ENCODE measurements at places on chromosomes 1 and 21.

GRCh38 chr1:154586641-154587040, 19.1 kb downstream of the CHRNB2 start:
- no peak for DNase-seq

- peak; percentile 80 for DNase-seq
Observed at GRCh38 chr1:1079408-1080121, 5.5 kb upstream of the RNF223 start.

- peak; percentile 0 for DNase-seq
Observed at GRCh38 chr1:69055194-69055593, 512.5 kb upstream of the LRRC7 start.

GRCh38 chr1:27563341-27563590, 40.7 kb downstream of the AHDC1 start:
- no peak for DNase-seq

- DNase-seq: peak; percentile 57
Observed at GRCh38 chr1:27071049-27071416, 58.4 kb upstream of the TENT5B start.

DNA sequence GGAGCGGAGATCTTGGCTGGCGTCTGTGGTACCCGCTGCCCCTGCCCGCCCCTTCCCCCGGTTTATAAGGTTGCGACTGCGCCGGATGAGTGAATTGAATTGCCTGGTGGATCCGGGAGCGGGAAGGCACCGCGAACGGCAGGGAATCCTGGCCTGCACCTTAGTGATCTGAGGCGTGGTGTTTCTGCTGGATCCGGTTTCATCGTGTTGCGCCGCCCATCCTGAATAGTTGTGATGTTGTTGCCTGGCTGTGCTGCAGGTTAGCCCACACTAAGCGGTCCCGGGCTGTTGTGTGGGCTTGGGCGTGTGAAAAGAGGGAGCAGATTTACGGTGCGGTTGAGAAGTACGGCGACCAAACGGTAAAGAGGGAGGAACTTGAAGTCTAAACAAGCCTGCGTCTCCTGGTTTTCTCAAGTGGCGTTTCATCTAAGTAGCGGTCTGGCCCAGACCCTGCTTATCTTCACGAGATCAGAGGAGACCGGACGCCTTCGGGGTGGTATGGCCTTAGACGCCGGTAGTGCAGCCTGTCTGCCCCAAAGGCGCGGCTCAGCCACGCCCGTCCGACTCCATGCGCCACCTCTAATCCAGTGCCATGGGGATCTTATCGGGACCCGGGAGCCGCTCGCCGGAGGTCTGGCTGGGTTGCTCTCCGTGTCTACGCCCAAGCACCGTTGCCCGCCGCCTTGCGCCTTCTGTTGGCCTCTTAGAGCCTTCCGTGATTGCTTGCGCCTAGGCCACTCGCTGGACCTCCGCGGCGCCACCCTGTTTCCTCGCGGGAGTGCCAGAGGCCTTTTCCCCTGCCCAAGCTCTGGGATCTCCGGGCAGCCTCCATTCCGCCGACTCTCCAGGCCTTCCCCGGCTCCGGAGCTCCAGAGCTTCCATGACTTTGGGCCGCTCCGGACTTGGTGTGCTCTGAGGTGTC, 87.5 kb upstream of the RHOU start:
- DNase-seq: peak; percentile 57

GRCh38 chr1:202029171-202029665, 18.8 kb downstream of the ELF3 start:
- DNase-seq: peak; percentile 76

DNA sequence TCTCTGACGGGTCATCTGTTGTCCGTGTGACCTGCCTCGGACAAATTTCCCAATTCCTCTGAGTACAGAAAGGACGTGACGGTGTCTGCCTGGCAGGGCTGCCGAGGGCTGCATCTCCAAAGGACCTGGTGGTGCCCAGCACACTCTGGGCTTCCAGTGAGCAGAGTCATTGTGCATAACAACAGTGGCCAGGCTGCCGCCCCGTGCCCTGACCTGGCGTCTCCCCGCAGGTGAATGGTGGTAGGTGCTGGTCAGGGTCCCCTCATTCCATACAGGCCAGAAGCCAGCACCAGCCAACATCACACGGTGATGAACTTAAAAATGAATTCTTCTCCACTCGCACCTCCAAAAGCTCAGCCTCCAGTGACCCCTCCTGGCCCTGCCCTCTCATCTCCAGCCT, 28.2 kb downstream of the PRDM16 start:
- DNase-seq: no peak

- no peak for DNase-seq
Observed at GRCh38 chr1:41462680-41463004, 21.8 kb downstream of the EDN2 start.

GRCh38 chr1:225768662-225769426, 8.8 kb upstream of the SRP9 start:
- DNase-seq: no peak

- DNase-seq: no peak
Observed at GRCh38 chr1:196660272-196660671, 8.4 kb downstream of the CFH start.

DNA sequence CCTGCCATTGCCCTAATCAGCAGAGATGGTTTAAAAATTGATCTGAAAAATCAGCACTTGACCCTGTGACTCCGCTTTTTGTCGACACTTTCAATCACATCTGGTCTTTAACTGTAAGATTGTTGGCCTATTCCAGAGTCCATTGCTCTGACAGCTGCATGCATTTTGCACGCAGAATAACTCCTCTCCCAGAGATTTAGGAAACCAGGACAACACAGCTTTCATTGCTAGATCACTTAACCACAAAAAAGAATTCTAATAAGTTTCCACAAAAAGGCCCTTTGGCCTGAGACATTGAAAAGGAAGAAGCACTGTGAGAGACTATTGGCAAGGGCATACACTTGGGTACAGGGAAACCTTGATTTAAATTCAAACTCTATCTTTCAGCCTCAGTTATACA, 373.1 kb downstream of the TGFB2 start:
- DNase-seq: peak; percentile 67

DNA sequence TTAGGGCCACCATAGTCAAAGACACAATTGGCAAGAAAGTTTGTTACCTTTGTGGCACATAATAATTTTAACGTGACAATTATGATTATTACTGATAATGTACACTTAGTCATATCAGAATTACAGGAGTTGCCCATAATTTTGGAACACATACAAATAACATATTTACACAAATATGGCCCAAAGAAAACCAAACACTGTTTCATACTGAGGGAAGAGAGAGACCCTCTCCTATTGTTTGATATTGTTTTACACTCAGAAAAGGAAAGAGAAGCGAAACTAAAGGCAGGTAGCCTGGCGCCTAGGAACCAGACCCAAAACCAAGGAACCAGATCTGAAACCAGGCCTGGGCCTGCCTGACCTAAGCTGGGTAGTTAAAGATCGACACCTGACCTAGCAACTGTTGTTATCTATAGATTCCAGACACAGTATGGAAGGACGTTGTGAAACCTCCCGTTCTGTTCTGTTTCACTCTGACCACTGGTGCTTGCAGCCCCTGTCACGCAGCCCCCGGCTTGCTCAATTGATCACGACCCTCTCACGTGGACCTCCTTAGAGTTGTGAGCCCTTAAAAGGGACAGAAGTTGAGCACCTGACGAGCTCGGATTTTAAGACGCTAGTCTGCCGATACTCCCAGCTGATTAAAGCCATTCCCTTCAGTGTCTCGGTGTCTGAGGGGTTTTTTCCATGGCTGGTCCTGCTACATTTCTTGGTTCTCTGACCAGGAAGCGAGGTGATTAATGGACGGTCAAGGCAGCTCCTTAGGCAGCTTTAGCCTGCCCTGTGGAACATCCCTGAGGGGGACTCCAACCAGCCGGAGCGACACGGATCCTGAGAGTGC, 27.9 kb downstream of the C1orf115 start:
- no peak for DNase-seq

DNA sequence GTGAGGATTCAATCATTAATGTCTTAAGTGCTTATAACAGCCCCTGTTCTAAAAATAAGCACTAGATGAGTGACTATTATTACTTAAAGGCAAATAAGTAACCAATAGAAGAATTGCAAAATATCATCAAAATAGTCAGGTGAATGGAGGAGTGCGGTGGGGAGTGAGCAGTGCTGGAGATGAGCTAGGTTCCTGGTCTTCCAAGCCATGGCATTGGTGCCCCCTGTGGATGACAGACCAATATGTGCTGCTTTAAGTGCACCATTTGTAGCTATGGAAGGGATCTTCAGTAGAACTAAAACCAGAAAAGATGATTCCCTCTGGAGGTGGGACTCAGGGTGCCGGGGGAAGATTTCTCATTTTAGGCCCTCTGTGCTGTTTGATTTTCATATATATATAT, 46.1 kb upstream of the SLC30A1 start:
- peak; percentile 49 for DNase-seq

DNA sequence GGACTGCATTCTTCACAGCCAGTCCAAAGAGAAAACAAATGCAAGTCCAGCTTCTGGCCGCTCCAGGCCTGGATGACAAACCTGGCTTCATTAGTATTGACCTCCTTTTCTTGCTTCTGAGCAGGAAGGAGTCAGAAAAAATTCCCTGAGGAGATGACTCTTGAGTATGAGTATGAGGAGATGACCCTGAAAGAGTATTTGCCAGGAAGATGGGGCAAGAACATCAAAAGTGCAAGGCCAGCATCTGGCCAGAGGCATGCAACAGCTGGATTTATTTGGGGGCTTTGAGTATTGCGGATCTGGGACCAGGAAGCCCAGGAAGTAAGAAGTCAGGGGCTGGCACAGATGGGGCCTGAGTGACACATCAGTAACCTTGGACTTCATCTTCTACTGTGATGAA, 113.9 kb downstream of the GLIS1 start:
- DNase-seq: peak; percentile 57

DNA sequence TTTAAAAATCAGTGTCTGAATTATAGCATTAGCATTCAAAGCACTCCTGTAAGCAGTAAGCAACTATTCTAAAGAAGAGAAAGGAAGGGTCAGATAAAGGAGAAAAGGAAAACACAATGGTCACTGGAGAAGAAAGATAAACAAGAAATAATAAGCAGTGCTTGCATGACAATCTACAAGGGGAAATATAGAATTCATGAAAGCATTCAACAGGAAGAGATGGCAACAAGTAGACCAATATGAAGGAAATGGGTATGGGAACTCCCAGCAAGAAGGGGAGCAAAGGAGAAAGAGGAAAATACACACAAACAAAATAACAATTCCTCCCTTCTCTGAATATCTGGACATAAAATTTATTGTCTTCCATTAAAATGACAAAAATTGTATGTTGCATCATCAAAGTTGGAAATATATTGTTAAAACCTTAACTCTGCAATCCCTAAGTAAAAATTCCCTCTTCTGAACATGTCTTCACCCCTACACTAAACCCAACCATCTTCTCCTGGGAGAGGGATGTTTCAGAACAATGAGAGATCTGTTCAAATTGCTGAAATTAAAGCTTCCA, 206.3 kb upstream of the SAMSN1 start:
- no peak for DNase-seq

GRCh38 chr1:85033221-85033620, 15.1 kb downstream of the MCOLN3 start:
- no peak for DNase-seq

GRCh38 chr1:114286960-114287359, 133.3 kb upstream of the SYT6 start:
- no peak for DNase-seq

DNA sequence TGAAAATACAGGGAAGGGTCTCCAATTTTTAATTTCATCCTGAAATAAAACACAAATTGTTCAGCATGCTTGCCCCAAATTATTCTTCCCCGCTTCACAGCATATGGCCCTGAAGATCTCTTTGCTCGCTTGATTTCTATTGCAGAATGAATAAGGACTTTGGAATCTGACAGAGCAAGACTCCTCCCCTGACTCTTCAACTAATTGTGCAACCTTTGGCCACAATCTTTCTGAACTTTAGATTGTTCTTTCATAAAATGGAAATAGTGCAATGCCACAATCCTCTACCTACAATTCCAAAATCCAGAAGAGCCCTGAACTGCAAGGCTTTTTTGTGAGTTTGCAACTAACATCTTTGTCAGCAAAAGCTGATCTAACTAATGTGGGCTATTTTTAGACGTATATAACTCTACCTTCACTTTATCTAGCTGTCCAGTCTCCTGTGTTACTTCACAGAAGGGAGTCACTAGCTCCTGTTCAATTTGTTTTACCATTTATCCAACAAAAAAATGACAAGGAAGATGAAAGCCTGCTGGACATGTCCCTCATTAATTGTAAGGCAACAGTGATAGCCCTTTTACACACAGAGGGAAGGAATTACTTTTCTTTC, 13.4 kb downstream of the RNASEL start:
- DNase-seq: peak; percentile 85

- peak; percentile 95 for DNase-seq
Observed at GRCh38 chr1:212234431-212235395, 50.5 kb upstream of the PPP2R5A start.

GRCh38 chr1:40808909-40809308, 25.3 kb downstream of the KCNQ4 start:
- no peak for DNase-seq

GRCh38 chr1:89949991-89950624, 44.8 kb upstream of the ZNF326 start:
- no peak for DNase-seq

GRCh38 chr1:16006552-16007485, 2.8 kb downstream of the SRARP start:
- peak; percentile 45 for DNase-seq

- no peak for DNase-seq
Observed at GRCh38 chr1:60059468-60059867, 14.1 kb downstream of the C1orf87 start.

GRCh38 chr21:33383056-33383888, 19.9 kb upstream of the IFNGR2 start:
- DNase-seq: peak; percentile 88

DNA sequence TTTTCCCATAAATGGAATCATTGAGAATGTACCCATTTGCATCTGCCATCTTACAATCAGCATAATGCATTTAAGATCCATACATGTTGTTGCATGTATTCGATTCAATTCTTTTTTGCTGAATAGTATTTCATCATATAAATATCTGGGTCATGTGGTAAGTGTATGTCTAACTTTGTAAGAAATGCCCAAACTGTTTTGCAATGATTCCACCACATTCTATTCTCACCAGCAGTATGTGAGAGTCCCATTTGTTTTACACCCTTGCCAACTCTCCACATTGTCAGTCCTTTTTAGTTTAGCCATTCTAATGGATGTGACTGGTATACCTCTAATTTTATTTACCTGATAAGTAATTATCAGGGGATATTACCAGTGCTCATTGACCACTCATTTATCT, 115.8 kb upstream of the PBX1 start:
- peak; percentile 44 for DNase-seq

GRCh38 chr1:211468595-211468994, 23.4 kb downstream of the RD3 start:
- DNase-seq: peak; percentile 5

DNA sequence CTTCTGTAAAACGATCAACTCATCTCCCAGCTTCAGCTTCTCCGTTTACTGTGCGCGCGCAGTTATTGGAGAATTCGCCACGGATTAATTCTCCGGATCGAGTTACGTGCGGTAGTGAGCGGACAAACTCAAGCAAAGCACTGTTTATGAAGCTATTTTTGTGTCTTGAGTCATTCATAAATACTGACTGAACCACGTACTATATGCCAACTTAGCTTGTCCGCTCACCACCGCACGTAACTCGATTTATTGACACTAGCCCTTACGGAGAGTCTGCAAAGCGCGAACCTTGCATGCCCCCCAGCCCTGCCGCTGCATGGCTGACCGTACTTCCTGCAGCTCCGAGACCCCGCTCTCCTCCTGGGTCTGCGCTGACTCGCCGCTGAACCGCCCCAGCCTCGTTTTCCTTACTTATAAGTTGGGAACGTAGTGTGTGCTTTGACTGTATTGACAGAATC, 773 bp downstream of the CHD1L start:
- DNase-seq: no peak

GRCh38 chr21:45938811-45939520, 42.6 kb upstream of the COL6A1 start:
- no peak for DNase-seq

- peak; percentile 89 for DNase-seq
Observed at GRCh38 chr1:172909606-172910326, 141.0 kb downstream of the TNFSF18 start.
